ENCODE measurements at places on chromosomes 1 and 21.

- no peak for DNase-seq
These were observed 351.5 kb downstream of the USP25 start for GRCh38 chr21:16081304-16081703.

DNA sequence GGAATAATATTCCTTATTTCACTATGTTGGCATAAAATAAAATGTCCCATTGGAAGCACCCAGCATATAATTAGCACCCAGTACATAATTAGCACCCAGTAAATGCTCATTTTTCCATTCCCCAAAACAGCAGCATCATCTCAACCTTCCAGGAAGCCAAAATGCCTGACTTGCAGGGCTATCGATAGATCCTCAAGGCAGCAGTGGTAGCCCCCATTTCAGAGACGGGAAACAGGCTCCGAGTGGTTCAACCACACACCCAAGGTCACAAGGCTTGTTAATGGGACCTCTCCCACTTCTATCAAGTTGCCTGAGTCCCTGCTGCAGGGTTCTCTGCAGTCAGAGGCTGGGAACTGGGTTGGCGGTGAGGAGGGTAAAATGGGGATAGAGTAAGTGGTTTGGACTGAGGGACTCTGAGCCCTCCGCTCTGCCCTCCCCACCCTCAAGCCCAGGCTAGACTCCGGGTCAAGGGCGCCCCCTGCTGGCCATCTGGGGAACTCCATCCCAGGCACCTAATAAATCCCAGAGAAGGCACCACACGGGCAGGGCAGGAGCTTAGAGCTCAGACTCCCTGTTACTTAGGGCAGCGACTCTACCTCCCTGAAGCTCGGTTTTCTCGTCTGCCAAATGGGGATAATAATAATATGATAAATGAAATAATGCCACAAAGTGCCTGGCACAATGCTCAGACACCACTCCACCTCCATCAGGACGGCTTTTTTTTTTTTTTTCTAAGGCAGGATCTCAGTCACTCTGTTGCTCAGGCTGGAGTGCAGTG is 21.9 kb upstream of the LAPTM5 start:
- peak; percentile 84 for DNase-seq

DNA sequence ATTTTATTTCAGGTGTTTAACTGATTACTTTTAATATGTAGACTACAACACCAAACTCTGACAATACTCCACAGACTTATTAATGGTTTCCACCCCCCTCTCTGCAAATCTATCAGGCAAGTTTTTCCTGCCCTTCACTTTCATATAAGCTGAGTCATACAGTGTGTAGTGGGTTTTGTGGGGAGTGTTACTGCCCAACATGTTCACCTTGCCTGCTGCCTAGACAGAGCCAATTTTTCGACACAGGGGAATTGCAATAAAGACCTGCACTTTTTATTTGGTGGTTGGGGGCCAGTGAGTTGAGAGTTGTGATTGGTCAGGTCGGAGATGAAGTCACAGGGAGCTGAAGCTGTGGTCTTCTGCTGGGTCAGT is 119.7 kb downstream of the PPIAL4G start:
- no peak for DNase-seq

- DNase-seq = no peak
These were observed 26.4 kb upstream of the CLIC6 start for GRCh38 chr21:34642211-34643075.

DNA sequence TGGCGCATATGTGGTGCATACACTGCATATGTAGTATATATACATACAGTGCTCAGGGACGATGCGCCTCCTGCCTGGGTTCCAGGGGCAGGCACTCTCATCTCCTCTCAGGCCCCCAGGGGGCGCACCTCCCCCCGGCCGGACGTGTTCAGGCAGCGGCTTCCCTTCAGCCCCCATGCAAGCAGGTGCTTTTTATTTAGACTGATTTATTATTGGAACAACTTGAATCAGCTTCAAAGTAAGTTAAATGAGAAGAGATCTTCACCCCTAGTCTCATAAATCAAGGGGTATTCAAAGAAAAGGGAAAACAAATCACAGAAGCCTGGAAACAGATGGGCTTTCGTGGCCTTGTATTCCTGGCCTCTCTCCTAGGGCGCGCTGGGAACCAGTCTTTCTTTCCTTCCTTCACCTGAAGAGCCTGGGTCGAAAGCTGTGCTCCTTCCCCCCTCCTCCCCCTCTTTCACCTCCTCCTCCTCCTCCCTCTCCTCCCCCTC is 64.6 kb downstream of the UBIAD1 start:
- peak; percentile 72 for DNase-seq

DNA sequence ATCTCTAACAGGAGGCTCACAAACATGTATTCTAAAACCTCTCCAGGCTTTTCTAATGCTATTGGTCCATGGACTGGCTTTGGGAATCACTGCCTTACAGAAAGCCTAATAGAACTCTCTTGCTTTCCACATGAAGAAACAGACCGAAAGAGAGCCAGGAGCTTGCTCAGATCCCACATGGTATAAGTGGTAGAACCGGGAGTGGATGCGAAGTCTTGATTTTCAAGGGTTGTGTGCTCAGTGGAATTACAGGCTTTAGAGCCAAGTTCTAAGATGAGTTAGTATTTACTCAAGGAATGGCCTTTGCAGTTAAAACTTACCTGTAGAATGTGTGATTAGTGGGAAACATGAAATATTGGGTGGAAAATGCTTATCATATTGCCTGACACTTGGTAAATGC is 54.3 kb upstream of the HSD17B7 start:
- no peak for DNase-seq

- DNase-seq = peak; percentile 73
These were observed 154.1 kb downstream of the TGFBR3 start for GRCh38 chr1:91731815-91732214.

DNA sequence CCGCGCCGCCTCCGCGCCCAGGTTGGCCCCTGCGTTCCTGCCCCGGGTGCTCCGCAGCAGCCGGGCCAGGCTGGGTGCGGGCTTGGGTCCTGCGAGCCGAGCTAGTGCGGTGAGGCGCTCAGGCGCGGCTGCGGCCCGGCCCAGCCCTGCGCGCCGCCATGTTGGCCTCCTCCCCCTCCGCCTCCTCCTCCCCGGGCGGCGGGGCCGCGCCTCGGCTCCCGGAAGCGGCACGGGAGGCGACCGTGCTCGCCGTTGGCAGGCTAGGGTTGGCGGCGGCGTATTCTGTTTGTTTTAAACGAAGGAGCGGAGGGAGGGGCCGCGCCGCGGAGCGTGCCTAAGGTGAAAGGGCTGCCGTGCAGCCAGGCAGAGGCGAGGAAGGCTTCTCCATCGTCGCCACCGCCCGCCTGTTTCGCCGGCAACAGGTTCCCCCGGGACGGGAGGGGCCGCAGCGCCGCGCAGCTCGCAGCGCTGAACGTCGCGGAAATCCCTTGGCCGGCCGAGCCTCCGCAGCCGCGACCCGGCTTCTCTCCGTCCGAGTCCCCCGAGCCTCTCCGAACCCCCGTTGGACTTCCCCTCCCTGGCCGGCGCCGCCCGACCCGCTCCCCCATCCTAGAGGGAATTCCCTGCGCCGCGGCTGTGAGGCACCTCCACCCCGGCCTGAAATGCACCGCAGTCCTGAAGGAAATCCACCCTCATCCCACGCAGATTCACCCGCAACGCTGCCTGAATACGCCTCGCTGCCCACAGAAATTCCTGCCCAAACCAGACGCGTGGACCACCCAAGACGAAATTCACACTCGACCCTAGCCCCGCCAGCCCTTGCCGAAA is at the start of gene USP24:
USP24 (minus strand) TSS at position 171 of the 828 bp plus-strand sequence. CDS start 251 bp downstream, outside the sequence.
- DNase-seq = peak; percentile 77

- DNase-seq = no peak
These were observed 66.1 kb upstream of the WNT4 start for GRCh38 chr1:22208973-22209378.

- no peak for DNase-seq
These were observed 19.7 kb downstream of the PTTG1IP start for GRCh38 chr21:44853601-44854390.

- no peak for DNase-seq
These were observed 28.2 kb downstream of the TFB2M start for GRCh38 chr1:246537887-246538286.

GRCh38 chr1:160129046-160129445 is 13.5 kb downstream of the ATP1A2 start:
- DNase-seq = no peak

- DNase-seq = peak; percentile 78
These were observed 7.1 kb downstream of the PRRX1 start for GRCh38 chr1:170670802-170671628.

DNA sequence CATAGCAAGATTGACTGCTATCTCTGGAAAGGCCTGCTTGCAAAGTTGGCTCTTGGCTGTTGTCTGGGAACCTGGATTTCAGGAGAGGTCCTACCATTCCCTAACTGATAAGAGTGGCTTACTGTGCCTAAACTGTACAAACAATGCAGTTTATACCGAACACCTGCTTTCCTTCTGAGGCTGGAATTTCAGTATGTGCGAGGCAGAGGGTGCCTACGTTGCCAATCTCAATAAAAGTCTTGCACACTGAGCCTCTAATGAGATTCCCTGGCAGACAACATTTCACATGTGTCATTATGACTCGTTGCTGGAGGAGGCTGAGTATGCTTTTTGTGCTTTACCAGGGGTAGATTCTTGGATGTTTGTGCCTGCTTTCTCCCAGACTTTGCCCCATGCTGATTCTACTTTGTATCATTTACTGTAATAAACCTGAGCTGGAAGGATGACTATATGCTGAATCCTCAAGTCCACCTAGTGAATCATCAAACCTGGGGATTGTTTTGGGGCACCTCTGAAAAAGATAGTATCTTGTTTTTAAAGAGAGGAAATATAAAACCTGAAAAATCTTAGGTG is 58.9 kb upstream of the GNG4 start:
- no peak for DNase-seq

- peak; percentile 39 for DNase-seq
These were observed 206.1 kb downstream of the BACH1 start for GRCh38 chr21:29504751-29505321.

GRCh38 chr1:220243947-220244346 is 28.3 kb downstream of the RAB3GAP2 start:
- DNase-seq = no peak

DNA sequence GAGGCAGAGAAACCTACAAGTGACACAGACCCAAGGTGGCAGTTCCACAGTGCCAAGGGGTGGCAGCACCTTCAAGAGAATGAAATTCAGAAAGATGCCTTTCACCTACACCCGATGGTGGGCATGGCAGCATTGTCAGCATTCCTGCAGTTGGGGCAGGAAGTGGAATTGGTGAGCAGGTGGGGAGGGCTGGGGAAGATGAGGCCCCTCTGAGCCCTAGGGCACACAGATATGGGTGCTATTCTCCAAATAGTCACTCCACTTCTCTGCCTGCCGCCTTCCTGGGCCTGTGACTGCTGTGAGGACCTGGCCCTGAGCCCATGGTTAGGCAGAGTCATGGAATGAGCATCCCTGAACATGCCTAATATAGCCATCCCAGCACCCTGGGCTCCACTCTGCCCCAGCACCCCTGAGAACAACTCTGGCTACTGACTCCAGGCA is 8.3 kb downstream of the SHISA4 start:
- DNase-seq = peak; percentile 29

DNA sequence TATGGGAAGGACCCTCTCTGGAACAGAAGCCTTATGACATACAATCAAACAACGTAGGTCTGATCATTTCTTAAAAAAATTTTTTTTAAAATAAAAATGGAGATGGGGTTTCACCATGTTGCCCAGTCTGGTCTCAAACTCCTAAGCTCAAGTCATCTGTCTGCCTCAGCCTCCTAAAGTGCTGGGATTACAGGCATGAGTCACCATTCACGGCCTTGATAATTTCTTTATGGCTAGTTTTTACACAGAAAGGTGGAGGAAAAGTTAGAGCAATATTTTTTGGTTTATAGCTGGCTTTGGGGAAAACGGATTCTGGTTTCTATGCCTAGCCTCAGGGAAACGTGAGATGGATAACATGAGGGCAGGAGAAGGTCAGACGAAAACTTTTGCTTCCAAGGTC is 70.0 kb upstream of the B3GALT5 start:
- no peak for DNase-seq

DNA sequence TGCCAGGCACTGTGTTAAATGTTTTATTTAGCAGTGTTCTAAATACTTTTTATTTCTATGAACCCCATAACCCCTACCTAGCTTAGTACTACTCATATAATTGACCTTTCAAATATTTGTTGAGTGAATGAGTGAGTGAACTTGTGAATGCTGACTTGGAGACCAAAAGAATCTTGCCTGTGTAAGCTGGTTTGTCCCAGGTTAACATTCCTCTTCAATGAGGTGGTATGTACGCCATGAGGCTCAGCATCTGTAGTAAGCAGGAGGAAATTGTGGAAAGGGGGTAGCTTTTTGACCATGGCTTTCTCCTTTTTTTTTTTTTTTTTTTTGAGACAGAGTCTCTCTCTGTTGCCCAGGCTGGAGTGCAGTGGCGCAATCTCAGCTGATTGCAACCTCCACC is 14.6 kb downstream of the MED18 start:
- no peak for DNase-seq

GRCh38 chr1:30856260-30856790 is 52.2 kb downstream of the SDC3 start:
- no peak for DNase-seq

DNA sequence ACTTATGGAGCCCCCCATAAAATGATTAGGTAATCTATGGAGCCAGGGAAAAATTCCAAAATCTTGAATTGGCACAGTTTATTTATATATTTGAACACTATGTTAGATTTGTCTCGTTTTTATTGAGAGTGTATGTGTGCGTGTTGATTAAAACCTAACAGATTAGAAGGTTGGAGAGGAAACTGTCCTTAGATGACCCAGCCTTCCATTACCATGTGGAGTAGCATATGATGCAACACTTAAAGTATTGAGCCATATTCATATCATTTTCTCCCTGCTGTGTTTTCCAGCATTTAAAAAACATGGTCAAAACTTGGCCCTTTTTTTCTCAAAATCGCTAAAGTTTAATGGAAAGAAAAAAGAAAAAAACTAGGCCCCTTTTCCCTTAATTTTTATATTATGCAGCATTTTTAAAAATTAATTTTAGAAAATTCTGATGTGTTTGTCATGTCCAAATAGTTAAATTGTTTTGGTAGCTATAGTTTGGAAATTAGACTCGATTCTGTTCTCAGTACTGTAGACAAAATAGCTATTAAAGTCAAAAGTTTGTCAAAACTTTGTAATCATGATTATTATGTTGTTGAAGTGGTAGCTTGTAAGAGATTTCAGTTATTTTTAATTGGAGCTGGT is 2.3 kb downstream of the LRRC8D start:
- peak; percentile 86 for DNase-seq

- DNase-seq = no peak
These were observed 738 bp downstream of the CAMK1G start for GRCh38 chr1:209584231-209584672.
